Activated gamma-delta T cell (primary cell): ENCODE measurements at places on chromosomes 1 and 21.

DNA sequence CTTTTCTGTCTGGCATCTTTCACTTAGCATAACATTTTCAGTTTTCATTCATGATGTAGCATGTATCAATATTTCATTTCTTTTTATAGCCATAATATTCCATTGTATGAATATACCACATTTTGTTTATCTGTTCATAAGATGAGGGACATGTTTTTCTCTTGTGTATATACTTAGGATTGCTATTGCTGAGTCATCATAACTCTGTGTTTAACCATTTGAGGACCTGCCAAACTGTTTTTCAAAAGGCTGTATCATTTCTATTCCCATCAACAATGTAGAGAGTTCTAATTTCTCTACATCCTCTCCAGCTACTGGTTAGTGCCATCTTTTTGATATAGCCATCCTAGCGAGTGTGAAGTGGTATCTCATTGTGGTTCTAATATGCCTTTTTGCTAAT, 26.2 kb downstream of the MPZL1 start:
- no peak for DNase-seq

DNA sequence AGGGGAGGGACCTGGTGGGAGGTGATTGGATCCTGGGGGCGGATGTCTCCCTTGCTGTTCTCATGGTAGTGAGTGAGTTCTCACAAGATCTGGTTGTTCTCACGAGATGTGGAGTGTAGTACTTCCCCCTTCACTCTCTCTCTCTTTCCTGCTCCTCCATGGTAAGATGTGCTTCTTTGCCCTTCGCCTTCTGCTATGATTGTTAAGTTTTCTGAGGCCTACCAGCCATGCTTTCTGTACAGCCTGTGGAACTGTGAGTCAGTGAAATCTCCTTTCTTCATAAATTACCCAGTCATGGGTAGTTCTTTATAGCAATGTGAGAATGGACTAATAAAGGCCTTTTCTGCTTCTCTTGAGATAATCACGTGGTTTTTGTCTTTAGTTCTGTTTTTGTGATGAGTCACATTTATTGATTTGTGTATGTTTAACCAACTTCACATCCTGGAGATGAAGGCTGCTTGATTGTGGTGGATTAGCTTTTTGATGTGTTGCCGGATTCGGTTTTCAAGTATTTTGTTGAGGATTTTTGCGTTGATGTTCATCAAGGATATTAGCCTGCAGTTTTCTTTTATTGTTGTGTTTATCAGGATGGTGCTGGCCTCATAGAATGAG, 45.5 kb downstream of the RABGAP1L start:
- no peak for DNase-seq

GRCh38 chr1:105591681-105592080, 1464.8 kb upstream of the PRMT6 start:
- no peak for DNase-seq

- DNase-seq: no peak
These were observed 120.4 kb upstream of the KAZN start for GRCh38 chr1:14478120-14478519.

DNA sequence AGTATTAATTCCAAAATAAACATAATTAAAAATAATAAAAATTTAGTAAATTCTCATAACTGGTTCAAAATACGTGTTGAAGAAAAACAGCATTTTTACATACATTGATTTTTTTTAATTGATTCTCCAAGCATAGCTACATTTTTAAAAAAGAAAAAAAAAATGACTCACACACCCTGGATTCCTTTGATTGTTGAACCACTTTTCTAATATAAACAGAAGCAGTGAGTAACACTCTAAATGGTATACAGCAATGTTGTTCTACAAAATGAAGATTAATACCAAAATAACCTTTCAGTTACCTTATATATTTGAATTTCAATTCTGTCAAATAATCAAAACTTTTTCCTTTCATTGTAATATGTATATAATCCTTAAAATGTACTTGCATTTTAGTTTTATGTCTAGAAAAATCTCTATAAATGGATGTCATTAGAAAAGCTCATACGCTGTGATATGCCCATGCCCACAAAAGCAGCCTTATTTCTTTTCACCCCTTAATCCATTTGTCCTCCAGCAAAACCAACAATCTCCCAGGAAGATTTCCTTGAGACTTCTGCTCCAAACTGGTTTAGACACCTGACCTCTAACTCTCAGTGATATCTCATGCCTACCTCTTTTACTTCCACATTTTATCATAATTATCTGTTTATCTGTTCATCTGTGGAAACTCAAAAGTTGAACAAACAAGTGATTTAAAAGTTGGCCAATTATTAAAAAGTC, 246.4 kb upstream of the NR5A2 start:
- no peak for DNase-seq

DNA sequence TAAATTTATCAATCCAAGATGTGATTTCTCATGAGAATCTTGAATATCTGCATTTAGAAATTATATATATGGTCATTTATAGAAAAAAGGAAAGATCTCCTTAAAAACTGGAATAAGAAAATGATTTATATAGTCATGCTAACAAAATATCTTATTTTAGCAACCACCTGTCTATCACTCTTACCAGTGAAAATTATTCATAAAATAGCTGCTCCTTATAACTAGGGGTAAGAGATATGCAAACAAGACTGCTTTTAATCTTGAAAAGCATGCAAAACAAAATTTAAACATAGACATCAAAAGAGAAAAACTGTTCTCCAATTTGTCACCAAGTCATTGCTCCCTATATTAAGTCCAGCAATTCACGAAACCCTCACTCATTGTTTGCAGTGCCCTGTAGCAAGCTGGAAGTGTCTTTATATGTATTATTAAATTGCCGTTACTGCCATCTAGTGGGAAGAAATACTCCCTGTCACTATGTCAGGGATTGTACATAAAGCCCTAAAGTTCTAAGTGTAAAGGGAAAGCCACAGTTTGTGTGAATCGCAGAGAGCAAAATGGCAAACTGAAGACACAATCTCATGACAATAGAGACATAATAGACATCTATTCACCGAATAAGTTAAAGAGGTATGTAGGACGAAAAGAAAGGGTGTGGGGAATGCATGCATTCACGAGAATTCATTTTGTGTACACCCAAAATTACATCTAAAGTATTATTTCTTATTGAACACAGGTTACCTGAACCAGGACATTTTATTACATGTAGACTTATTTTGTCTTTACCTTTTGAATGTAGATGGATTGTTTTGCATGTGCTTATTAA, 600.5 kb downstream of the USP25 start:
- DNase-seq: no peak

DNA sequence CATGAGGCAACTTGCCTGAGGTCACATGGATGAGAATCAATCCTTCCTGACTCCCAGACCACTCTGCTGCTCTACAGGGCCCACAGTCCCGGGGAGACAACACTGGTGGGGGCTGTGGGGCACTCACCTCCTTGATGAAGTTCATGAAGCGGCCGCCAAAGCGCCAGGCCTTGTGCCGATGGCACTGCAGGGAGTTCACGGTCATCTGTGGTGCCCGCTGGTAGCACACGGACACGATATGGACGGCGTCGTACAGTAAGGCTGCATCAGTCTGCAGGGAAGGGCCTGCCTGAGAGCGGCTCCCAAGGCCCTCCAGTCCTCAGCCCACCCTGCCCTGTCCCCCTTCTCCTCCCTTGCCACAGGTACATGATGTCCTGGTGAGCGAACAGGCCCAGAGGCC, 175.3 kb downstream of the GRIK3 start:
- DNase-seq: no peak

GRCh38 chr1:243946946-243947345, 96.9 kb upstream of the AKT3 start:
- DNase-seq: no peak

- no peak for DNase-seq
These were observed 836 bp downstream of the OLFML3 start for GRCh38 chr1:113980110-113980509.

GRCh38 chr21:26804895-26805609, 40.2 kb downstream of the ADAMTS1 start:
- DNase-seq: no peak

GRCh38 chr21:46617267-46618051, 12.6 kb upstream of the S100B start:
- no peak for DNase-seq

DNA sequence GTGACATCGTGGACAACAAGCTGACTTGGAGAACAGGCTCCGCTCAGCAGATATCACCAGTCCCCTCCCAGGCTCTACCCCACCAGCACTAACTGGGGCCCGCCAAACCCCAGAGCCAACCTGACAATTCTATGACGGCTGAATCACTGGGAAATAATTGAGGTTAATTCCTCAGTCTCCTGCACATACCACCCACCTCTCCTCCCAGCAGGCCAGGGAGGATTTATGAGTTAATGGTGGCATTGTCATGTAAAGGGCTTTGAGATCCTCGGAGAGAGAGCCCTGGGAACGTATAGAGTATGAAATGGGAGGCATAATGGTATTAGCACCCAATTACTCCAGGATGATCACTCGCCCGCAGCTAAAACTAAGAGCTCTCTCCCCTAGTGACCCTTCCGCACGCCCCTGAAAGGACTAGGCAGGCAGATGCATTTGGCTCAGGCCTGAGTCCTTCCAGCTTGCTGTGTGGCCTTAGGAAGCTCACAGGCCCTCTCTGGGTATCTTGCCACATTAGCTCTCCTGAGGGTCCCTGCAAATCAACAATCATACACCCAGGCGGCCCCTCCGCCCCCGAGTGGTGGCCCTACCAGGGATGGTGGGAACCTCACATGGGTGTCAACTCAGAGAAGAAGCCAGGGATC, 27.3 kb upstream of the PAX7 start:
- no peak for DNase-seq

- DNase-seq: no peak
These were observed 231.3 kb upstream of the VAMP3 start for GRCh38 chr1:7539769-7540175.

DNA sequence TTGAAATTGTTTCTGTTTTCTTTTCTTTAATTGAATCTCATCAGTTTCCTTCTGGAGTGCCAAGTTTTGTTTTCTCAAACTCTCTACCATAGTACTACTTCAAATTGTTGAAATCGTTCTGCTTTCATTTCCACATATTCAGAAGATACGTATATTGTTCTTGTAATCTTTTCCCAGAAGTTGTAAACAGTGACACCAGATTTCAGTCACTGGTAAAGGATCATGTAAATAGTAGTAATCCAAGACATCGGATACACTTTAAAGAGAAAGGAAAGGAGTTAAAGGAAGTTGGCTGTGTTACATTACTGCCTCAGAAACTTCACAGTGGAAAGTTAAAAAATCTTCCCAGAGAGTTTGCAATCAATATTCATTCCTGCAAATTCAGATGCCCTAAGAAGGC, 67.5 kb downstream of the RGL1 start:
- no peak for DNase-seq

GRCh38 chr1:226596531-226597165, 48.1 kb downstream of the STUM start:
- no peak for DNase-seq

GRCh38 chr1:48629867-48630266, 146.8 kb downstream of the BEND5 start:
- DNase-seq: no peak

DNA sequence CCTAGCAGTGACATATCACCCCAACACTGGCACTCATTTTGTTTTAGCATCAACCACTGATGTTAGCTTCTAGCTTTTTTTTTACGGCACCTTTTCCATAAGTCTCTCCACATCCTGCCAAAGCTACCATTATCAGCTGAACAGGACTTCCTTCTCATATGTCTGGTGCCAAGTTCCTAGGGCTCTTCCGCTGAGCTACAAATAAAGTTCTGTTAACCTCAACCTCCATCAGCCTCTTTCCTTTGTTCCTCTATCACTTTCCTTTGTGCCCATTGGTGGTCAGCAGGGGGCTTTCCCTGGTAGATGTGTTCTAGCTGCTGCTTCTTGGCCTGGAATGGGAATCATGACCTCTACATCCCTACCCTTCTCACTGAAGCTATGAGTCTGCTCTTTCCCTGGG, 163.8 kb downstream of the FAF1 start:
- DNase-seq: no peak

DNA sequence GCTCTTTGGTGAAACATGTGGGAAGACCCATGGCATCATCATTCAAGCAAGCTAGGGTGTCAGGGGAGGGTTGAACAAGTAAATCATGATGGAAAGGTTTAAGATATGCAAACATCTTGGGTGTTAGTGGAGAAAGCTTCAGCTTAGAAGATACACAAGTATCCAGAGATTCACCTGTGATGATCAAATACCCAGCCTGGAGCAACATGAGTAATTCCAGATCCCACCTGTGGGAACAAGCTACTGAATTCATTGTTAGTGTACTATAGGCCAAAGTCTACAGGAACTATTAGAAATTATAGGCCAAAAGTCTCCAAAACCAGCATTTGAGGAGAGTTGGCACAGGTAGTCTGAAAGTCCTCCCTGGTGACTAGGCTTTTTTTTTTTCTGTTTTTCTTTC, 499.9 kb downstream of the NUF2 start:
- DNase-seq: no peak

DNA sequence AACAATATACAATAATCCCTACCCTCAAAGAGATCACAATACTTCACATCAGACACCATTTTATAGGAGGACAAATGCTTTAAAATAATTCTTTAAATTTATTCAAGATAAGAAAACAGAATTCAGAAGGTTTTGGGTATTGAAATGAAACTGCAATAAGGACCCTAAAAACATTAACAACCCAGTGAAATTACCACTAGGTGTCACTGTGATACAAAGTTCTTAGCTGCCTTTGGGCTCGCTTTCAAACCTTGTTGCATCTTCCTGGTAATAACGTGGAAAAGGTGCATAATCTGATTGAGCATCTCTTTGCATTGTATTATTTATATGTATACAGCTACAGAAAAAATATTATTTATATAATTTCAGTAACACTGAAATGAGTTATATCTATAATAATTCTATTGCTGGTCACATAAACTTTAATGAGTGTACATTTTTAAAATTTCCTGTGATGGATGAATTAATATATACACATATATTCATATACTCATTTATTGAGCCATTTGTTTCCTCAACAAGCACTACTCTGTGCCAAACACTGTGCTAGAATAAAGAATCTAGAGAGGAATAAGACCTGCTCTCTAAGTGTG, 185.2 kb downstream of the FAF1 start:
- no peak for DNase-seq

DNA sequence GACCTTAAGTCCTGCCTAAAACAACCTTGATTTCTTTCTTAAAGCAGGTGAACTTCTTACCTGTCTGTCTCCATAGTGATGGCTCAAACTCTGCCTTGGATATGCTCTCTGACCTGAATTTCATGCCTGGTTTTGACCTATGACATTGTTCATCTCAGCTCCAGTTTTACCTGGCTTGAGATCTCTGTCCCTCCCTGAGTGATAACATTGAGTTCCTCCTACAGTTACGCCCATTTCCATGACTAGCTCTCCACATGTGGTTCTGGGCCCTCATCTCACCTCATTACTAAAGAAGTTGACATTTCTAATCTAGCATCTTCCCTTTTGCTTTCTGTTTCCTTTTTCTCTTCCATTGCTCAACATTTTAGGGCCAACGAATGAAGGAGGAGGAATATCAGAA, 233.1 kb downstream of the HHIPL2 start:
- no peak for DNase-seq
